ENCODE measurements at places on chromosomes 16 and 17. TPM values are rescaled to one million over a fixed set of nuclear protein-coding genes. Genes with fewer than 3 reads are reported as not detected.

- no peak overlapping the region for H3K27ac ChIP-seq
- H3K36me3 ChIP-seq = no peaks in the 10 kb centered on the region
- no peaks in the 10 kb centered on the region for H3K4me1 ChIP-seq
- no peak for DNase-seq
- no peak overlapping the region for H3K4me3 ChIP-seq
- no peaks in the 10 kb centered on the region for H3K27me3 ChIP-seq
Measured at GRCh38 chr16:77944631-77945030, 77.7 kb upstream of the CLEC3A start.

DNA sequence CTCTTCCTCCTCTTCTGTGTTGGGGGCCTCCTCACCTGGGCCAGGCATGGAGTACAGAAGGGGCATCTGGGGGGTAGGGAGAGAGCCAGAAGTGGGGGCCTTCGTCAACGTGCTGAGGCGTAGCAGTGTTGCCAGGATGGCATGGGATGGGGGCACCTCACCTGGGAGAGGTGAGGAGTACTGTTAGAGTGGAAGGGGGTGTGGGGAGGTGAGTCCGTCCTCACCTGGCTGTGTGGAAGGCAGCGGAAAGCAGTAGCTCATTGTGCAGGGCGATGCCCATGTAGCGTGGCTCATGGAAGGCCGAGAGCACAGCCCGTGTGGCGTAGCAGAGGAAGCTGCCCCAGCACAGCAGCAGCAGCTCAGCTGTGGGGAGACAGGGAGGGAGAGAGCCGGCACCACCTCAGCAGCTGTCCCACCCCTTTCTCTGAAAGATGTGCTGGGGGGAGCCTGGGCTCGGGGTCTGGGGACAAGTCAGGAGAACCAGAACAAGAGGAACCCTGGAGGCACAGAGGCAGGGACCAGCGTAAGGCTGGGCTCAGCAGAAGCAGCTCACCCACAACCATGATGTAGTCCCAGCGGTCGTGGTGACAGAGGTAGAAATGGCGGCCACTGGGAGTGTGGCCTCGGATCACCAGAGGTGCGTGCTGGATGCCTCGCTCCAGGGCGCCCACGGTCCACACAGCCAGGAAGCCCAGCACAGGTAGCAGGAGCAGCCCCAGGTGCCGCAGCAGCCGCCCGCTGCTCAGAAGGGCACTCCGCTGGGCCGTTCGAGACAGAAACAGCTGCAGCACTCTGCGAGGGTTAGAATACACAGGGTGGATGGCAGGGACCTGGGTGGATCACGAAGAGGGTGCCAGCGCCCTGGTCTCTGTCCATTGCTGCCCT lies 9.0 kb downstream of the GPR179 start:
- no peaks in the 10 kb centered on the region for H3K27me3 ChIP-seq
- H3K4me3 ChIP-seq = no peak overlapping the region
- H3K4me1 ChIP-seq = no peaks in the 10 kb centered on the region
- no peaks in the 10 kb centered on the region for H3K36me3 ChIP-seq
- H3K27ac ChIP-seq = no peak overlapping the region

DNA sequence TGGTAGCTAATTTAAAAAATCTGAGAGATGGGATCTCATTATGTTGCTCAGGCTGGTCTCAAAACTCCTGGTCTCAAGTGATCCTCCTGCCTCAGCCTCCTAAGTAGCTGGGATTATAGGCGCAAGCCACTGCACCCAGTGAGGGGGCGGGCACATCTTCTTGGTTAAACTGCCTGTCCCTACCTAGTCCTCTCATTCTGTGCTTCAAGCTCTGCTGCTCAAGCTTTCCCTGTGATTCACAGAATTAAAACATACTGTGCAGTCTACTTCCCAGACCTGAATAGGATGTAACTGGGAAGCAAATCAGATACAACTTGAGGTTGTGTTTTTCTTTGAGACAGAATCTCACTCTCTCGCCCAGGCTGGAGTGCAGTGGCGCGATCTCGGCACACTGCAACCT lies 2.3 kb downstream of the MRPL38 start:
- H3K4me3 ChIP-seq = no peak overlapping the region
- H3K27ac ChIP-seq = no peak overlapping the region
- no peaks in the 10 kb centered on the region for H3K27me3 ChIP-seq
- peaks cover 15% of the 10 kb centered on the region for H3K36me3 ChIP-seq
- H3K4me1 ChIP-seq = peaks cover 16% of the 10 kb centered on the region

DNA sequence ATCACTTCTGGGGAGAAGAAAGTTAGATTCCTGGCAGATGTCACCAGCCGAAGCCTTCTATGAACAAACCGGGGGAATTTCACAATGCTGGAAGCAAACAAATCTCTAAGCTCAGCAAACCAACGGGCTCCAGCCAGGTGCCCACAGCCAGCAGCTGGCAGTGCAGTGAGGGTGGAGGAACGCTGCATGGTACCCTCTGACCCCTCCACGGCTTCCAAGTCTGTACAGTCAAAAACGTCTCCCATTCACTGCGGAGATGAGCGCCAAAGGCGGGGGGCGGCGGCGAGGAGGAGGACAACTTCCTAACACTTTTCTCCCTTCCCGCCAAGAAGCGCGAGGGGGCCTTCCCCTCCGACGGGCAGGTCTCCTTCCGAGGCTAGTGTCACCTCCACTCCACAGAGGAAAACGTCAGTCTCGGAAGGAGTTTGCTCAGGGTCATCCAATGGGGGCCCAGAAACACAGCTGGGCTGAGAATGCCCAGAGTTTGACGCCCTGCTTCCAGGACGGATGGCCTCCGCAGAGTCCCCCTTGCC lies 924 bp downstream of the ZNF598 start:
- H3K27me3 ChIP-seq = no peaks in the 10 kb centered on the region
- peak overlapping the region; percentile 46 for H3K27ac ChIP-seq
- peak overlapping the region; percentile 100 for H3K4me3 ChIP-seq
- DNase-seq = peak; percentile 66
- H3K36me3 ChIP-seq = no peaks in the 10 kb centered on the region

- peaks cover 78% of the 10 kb centered on the region for H3K4me1 ChIP-seq
- H3K27me3 ChIP-seq = no peaks in the 10 kb centered on the region
- H3K4me3 ChIP-seq = no peak overlapping the region
- no peaks in the 10 kb centered on the region for H3K36me3 ChIP-seq
- no peak overlapping the region for H3K27ac ChIP-seq
Measured at GRCh38 chr16:53948326-53948725, 244.4 kb downstream of the FTO start.

GRCh38 chr16:54453871-54454270 lies 167.3 kb upstream of the IRX3 start:
- no peaks in the 10 kb centered on the region for H3K4me1 ChIP-seq
- no peak overlapping the region for H3K27ac ChIP-seq
- no peak for DNase-seq
- no peak overlapping the region for H3K4me3 ChIP-seq

GRCh38 chr16:89257281-89257731 lies 39.8 kb downstream of the ZNF778 start:
- DNase-seq = no peak
- H3K27ac ChIP-seq = no peak overlapping the region
- H3K4me1 ChIP-seq = no peaks in the 10 kb centered on the region
- H3K4me3 ChIP-seq = no peak overlapping the region
- no peaks in the 10 kb centered on the region for H3K36me3 ChIP-seq
- H3K27me3 ChIP-seq = no peaks in the 10 kb centered on the region

DNA sequence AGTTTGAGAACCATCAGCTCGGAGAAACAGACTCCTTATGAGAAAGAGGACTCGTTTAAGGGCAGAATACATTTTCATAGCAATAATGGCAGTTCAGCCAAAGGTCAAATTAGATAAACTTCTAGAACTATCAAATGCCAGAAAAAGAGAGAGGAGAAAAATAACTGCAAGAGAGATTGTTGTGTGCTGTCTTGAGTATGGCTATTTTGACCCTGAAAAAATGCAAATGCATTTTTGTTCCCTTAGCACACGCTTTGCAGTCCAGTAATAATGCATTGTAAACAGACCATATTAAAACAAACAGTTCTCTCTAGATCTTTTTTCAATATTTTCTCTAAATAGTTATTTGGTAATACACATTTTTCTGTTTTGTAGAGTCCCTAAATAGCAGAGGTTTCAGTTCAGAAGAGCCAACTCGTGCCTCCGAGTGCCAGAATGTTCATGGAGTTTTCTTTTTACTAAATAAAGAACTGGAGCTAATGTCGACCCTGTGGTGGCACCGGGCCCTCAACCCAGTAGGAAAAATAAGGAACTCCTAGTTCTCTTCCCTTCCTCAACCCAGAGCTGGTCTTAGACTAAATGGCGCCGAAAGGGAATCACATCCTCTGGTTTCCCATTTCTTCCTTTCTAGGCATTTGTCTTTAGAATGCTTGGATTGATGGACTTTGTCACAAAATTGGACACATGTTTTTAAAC lies 298.0 kb downstream of the MAP2K4 start:
- DNase-seq = no peak
- no peak overlapping the region for H3K27ac ChIP-seq
- no peaks in the 10 kb centered on the region for H3K27me3 ChIP-seq
- no peak overlapping the region for H3K4me3 ChIP-seq
- no peaks in the 10 kb centered on the region for H3K36me3 ChIP-seq

DNA sequence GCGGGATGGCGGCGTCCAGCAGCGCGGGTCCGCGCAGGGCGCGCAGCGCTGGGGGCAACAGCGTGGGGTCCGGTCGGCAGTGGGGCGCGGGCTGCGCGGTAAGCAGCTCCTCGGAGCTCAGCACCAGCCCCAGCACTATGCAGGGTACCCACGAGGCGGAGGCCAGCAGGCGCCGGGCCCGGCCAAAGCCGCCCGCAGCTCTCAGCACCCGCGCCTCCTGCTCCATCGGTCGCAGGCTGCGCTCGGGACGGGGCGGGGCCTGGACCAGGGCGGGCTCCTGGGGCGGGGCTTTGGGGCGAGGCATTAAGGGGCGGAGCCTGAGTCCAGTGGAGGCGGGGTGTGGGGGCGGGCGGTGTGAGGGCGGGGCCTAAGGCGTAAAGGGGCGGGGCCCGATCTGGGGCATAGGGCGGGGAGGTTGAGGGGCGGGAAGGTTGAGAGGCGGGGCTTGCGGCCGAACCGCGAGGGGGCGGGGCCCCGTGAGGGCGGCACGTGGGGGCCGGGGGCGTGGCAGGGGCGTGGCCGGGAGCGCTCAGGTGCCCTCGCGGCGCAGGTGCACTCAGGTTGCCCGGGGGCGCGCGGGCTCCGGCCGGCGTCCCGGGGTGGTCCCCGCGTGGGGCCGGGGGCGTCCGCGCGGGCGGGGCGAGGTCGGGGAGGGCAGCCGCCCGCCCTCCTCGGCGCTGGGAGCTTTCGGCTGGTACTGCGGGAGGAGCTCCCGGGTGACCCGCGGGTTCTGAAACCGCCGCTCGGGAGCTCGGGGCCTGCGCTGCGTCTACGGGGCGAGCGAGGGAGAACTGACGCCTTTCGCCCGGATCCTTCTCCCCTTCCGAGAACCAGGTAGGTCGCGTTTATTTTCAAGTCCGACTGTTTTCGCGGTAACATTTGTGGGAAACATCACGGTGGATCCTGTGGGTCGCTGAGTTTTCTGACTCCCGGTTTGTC lies 1.4 kb upstream of the SLC22A31 start:
- H3K36me3 ChIP-seq = no peaks in the 10 kb centered on the region
- no peak overlapping the region for H3K4me3 ChIP-seq
- no peaks in the 10 kb centered on the region for H3K4me1 ChIP-seq
- peak; percentile 42 for DNase-seq

GRCh38 chr16:81804134-81804610 lies 25.1 kb downstream of the PLCG2 start:
- H3K27ac ChIP-seq = peak overlapping the region; percentile 99
- H3K36me3 ChIP-seq = peaks cover 55% of the 10 kb centered on the region

GRCh38 chr17:50570032-50570431 lies 9.5 kb downstream of the CACNA1G start:
- H3K4me1 ChIP-seq = no peaks in the 10 kb centered on the region
- H3K4me3 ChIP-seq = no peak overlapping the region
- no peak overlapping the region for H3K27ac ChIP-seq
- no peak for DNase-seq

DNA sequence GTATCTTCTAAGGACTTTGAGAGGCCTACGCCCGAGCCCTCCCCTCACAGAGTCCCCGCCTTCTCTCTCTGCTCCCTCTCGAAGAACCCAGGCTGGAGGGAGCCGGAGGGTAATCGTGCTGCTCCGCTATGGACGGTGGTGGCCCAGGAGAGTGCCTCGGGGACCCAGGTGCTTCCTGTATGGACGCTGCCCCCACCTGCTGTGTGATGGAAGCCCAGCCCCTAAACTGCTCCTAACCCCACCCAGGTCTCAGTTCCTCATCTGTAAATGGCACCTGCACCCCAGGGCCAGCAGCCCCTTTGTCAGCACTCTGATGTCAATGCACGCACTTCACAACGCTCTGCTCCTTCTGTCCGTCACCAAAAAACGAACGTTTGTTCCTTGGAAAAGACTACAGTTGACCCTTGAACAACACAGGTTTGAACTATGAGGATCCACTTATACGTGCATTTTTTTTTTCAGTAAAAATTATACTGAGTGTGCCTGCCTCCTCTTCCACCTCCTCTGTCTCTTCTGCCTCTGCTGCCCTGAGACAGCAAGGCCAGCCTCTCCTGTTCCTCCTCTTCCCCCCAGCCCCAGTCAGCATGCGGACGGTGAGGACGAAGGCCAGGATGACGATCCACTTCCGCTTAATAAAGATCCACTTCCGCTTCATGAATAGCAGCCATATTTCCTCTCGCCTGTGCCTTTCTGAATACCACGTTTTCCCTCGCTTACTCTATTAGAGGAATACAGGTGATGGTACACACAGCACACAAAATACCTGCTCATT lies 118.3 kb downstream of the BANP start:
- H3K36me3 ChIP-seq = peaks cover 6% of the 10 kb centered on the region
- H3K4me1 ChIP-seq = peaks cover 10% of the 10 kb centered on the region
- H3K27ac ChIP-seq = no peak overlapping the region
- H3K27me3 ChIP-seq = no peaks in the 10 kb centered on the region

- DNase-seq = peak; percentile 75
- H3K4me3 ChIP-seq = no peak overlapping the region
- H3K27me3 ChIP-seq = no peaks in the 10 kb centered on the region
Measured at GRCh38 chr17:11506635-11507034, 91.6 kb upstream of the DNAH9 start.

GRCh38 chr17:2689411-2690164 lies 22.0 kb downstream of the CLUH start:
- no peak for DNase-seq
- H3K27ac ChIP-seq = no peak overlapping the region
- no peak overlapping the region for H3K4me3 ChIP-seq
- no peaks in the 10 kb centered on the region for H3K27me3 ChIP-seq
- H3K36me3 ChIP-seq = no peaks in the 10 kb centered on the region
- H3K4me1 ChIP-seq = no peaks in the 10 kb centered on the region

RRAD gene
- not detected for total RNA-seq

CHD9 gene
- total RNA-seq = 75.9 TPM

ADORA2B gene
- total RNA-seq = not detected
